ENCODE measurements at places on chromosomes 13 and 19.

- no peak for DNase-seq
These were observed 1.7 kb downstream of the B3GNT8 start for GRCh38 chr19:41425174-41426115.

GRCh38 chr13:19607523-19608078 is 25.9 kb upstream of the MPHOSPH8 start:
- no peak for DNase-seq

DNA sequence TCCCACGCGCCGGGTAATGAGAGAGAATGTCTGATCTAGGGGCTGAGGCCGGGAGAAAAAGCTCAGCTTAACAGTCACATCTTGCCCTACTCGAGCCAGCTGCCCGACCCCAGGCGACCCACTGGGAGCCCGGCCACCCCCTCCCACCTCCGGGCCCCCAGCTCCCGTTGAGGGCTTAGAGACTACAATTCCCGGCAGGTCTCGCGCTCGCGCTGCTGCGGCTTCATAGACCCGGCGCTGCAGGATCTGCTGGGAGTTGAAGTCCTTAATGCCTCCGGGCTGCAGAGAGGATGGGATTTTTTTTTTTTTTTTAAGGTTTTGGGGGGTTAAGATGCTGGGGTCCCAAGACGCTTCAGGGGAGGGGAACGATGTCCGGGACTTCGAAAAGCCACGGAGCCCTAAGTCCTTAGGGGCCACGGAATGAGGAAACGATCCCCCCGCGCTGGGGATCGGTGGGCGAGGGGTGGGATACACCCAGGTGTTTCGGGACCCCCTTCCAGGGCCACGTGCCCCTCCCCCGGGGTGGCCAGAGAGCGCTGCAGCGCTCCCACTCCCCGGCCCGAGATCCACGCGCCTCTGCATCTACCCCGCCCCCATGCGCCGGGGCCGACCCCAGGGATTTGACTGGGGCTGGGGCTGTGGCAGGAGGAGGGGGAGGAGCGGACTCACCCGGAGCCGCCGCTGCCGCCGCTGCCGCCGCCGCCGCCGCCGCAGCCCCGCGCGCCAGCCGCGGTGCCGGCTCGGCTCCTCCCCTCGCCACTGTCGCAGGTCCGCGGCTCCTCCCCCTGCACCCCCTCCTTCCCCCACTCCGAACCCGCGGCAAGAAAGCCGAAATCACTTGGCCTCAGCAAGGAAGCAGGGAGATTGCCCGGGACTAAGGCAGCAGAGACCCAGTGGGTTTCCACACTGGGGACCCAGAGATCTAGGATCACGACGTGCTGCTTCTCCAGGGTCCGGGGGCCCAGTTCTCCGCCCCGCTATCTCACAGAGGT is at the start of gene SYT3:
Gene SYT3, minus strand, starts transcription at position 761 of the 992 bp plus-strand sequence. CDS start 2,470 bp downstream, outside the sequence.
- peak; percentile 76 for DNase-seq

DNA sequence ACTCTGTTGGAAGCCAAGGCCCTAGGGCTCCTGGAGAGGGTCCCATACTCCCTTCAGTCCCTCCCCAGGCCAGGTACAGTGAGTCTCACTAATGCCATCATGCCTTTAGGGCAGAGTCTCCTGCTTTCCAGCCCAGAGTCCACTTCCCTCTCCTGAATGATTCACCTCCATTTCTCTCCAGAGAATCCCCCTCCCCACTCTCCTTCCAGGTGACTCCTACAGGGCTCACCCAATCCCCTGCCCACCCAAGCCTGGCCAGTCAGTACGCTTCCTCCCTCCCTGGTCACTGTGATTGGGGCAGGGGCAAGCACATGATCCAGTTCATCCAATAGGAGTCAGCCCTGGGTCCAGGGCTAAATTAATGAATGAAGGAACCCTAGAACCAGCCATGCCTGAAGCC is 35.0 kb upstream of the PNMA8B start:
- DNase-seq, result no peak

DNA sequence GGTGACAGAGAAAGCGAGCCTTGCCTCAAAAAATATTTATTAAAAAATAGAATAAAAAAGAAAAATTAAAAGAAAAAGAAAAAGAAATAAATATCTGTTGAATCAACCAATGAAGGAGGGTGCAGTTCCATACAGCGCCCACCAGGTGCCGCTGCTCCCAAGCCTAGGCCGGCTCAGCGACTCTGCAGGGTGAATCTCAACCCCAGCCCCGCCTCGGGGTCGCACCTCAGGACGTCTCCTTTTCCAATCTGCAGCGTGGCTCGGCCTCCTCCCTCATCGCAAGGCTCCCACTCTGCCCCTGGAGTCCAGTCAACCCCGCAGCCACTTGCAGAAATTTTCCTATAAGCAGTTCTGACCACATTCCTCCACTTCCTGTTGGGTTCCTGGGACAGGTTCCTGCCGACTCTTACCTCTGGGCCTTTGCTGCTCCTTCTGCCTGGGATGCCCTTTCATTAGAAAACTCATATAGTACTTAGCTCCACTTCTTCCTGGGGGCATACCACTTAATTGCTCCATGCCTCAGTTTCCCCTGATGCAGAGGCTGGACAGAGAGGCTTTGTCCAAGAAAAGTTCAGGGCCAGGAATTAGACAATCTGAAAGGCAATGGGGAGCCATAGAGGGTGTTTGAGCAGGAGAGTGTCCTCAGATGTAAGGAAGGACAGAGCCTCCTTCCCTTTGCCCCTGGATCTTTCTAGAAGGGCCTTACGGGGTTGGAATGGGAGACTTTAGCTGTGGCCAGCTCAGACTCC is 24.3 kb downstream of the NFILZ start:
- DNase-seq, result no peak

GRCh38 chr13:33111414-33112110 is 95.3 kb downstream of the KL start:
- DNase-seq, result no peak

GRCh38 chr19:50722201-50723013 is 757 bp upstream of the CLEC11A start:
- no peak for DNase-seq

DNA sequence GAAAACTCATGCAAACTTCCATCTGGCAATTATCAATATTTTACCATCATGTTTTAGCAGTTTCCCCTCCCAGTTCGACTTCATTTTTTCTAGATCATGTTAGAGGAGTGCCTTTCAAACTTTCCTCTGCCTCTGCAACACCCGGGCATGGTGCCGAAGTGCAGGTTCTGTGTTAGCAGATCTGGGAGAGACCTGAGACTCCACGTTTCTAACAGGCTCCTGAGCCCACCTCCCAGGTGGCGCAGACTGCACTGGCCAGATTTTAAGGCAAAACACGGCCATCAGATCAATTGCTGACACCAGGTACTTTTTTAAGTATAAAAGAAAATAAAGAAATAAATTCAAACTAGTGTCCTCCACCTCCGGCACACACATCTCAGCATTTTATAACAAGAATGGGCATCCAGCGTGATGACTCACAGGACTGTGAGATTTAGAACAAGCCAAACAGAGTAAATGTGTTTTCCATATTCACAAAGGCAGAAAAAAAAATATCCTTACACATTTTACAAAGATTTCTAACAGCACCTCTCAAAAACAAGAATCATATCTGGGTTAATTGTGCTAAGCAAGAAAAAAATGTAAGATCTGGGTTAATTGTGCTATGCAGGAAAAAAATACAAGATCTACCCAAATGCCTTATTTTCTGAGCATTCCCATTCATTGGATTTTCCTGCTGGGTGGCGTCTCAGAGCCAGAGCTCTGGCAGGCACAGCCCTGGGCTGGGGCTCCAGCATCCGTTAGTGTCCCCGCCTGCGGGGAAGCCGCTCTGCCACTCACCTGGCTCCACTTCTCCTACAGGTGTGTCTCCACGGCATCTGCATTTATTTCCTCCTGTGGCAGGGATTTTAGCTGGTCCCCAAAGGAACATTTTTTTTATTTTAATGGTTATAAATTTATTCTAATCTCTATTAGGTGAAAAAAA is 127.9 kb upstream of the SOX1 start:
- DNase-seq, result no peak

DNA sequence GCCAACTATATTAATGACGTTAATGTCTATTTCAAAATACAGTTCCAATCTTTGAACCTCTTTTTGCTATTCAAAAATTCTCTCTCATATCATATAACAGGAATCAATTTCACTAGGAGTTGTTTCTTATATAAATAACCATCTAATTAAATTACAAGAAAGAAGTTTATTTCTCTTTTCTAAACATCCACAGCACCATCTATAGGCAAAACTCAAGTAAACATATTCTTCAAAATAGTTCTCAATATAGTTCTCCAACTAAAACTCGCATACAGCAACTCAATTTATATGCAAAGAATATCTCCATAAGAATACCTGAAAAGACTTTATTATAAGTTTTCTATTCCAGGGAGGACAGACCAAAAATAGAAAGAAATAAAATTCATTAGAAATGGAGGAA is 65.6 kb downstream of the RBM26 start:
- no peak for DNase-seq

DNA sequence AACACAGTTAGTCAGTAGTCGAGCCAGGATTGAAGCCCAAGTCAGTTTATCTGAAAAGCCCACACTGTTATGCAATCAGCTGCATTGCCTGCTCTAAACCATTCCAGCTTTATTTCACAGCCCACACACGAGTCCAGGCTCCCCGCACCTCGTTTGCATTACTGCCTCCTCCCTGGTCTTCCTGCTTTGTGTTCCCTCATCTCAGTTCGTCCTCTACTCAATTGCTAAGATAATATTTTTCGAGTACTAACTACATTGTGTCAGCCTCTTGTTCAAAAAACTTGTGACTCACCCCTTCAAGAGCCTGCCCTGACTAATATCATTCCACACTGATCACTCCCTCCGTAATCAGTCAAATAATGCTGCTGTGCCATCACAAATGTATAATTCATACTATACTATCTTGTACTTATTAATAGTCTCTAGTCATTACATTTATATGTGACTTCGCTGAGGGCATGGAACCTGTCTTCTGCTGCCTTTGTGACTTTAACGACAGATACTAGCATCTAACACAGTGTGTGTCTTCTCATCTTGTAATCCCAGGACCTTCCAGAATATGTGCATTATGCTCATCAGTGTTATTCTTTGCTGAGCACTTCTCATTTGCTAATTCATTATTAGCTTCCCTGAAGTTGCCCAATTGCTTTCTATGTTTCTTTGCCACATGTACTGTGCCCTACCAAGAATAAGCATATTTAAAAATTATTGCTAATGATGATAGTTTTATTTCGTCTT is 26.2 kb upstream of the WDFY2 start:
- DNase-seq, result no peak

DNA sequence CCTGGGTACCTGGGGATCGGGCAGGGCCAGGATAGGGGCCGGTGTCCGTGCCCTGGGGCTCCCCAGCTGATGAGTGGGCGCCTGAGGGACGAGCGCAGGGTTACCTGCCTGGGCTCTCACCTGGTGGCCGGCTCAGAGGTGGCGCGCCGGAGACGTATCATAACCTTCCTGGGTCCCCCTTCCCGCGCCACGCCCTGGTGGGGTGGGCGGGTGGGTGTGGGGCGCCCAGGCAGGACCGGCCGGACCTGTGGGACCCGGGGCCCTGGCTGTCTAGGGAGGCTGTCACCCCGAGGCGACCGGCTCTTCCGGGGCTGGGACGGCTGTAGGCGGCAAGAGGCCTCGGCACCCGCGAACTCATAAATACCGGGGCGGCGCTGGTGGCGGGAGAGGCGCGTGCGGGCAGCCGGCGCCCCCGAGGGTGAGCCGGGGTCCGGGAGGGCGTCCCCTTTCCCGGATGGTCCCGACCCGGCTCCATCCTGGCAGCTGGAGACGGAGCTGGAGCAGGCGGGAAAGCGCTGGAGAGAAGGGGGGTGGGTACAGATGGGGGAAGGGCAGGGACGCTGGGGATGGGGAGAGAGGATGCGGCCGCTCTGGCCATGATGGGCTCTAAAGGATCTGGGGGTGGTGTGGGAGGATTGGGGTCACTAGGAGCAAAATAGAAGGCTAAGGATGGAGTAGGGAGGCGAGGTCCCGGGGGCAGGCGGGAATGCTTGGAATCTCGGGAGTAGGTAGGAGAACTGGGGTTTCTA is at the start of gene ACP7:
Gene ACP7, plus strand, starts transcription at position 386 of the 749 bp plus-strand sequence. CDS start 902 bp downstream, outside the sequence.
- DNase-seq, result no peak

GRCh38 chr13:51502153-51502651 is 49.4 kb upstream of the INTS6 start:
- DNase-seq, result no peak

GRCh38 chr19:37928527-37929286 is 21.7 kb downstream of the SIPA1L3 start:
- DNase-seq, result no peak

- no peak for DNase-seq
These were observed 10.3 kb upstream of the RNF113B start for GRCh38 chr13:98187155-98187964.

GRCh38 chr13:35718084-35718483 is 241.6 kb upstream of the MAB21L1 start:
- no peak for DNase-seq

GRCh38 chr13:41065078-41065477 is 3.8 kb downstream of the WBP4 start:
- no peak for DNase-seq

GRCh38 chr13:48302871-48303358 is 636 bp upstream of the RB1 start:
- DNase-seq, result peak; percentile 50

GRCh38 chr19:51568456-51568855 is 2.6 kb upstream of the ZNF175 start:
- DNase-seq, result no peak

GRCh38 chr13:76286178-76286577 is 600.0 kb downstream of the KCTD12 start:
- DNase-seq, result no peak

GRCh38 chr19:33303791-33304345 is 1.5 kb upstream of the CEBPA start:
- no peak for DNase-seq

- DNase-seq, result no peak
These were observed 57.5 kb downstream of the CPAMD8 start for GRCh38 chr19:16969135-16969534.

DNA sequence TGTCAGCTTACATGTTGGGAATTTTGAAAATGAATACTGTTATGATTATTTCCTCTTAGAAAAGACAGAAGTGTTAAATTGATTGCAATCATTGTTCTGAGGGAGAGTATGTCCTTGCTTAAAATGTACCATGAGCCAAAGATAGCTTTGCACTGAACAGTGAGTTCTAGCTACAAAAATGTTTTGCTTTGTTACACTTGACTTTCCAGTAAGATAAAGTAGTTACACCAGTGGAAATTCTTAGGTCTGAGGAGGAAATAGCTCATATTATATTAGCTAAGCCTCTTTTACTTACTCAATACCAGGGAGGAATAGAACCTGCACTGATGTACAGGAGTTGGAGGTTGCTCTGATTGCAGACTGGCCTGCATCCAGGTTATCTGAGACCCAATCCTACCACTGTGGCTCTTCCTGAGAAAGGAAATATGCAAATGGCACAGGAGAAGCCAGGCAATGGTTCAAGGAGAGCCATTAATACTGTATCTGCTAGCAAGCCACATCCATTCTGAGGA is 53.0 kb upstream of the FBXL3 start:
- DNase-seq, result no peak

DNA sequence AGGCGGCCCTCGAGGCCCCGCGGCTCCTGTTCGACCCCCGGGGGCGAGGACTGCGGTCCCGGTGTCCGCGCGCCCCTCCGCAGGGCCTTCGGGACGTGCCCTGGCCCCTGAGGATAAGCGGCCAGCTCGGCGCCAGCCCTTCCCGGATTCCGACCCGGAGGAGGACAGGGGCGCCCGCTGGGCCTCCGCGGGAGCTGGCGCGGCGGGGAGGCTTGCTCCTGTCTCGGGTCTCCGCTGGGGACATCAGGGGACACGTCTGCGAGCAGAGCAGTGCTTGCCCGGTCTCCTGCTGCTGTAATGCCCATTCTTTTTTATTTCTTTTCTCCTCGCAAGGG is 829 bp downstream of the B3GLCT start:
- no peak for DNase-seq
